ENCODE measurements at places on chromosomes 16 and 17.

- DNase-seq: no peak
These were observed 2.9 kb downstream of the PHOSPHO1 start for GRCh38 chr17:49227436-49228261.

DNA sequence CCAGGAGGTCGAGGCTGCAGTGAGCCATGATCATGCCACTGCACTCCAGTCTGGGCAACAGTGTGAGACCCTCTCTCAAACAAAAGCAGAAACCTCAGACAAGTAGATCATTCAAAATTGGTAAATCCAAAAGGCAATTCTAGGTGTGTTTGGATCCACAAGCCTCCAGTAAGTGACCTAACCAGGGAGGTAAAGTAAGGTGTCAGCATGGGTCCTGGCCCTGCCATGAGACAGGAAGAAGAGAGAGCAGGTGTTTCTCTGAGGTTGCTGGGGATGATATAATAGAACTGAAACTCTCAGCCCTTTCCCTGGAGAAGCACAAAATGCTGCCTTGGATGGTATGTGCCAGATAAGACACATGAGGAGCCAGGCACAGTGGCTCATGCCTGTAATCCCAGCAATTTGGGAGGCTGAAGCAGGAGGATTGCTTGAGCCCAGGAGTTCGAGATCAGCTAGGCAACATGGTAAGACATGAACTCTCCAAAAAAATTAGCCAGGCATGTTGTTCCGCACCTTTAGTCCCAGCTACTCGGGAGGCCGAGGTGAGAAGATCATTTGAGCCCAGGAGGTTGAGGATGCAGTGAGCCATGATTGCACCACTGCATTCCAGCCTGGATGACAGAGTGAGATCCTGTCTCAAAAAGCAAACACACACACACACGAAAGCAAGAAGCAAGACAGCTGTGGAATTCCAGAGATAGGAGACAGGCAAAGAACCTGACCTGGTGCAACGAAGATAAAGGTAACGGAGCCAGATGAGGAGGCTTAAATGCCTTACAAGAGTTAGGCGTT lies 6.5 kb downstream of the TM4SF5 start:
- DNase-seq: no peak

- no peak for DNase-seq
These were observed 1.9 kb upstream of the HOXB5 start for GRCh38 chr17:48595278-48595999.

- no peak for DNase-seq
These were observed 358.3 kb upstream of the C16orf82 start for GRCh38 chr16:26708428-26708827.

All from thoracic aorta (tissue), 2 donors.